ENCODE measurements at places on chromosomes 6 and 20.
A peak's percentile ranks its signal among the peaks of the same experiment; 100 is the strongest.

DNA sequence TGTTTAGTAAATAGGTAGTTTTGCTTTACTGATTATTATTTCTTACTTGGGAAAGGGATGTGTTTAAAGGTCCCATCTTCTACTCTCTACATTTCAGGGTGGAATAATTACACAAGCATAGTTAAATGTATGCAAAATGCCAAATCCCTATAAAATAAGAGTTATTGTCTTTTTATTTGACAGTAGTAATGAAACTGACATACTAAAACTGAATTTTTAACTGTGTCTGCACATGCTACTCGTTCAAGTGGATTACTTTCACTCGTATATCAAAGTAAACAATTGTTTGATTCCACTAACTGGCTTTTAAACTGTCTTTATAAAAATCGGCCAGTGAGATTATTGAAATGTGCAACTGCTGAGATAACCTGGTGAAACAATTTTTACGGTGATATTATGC lies 602.9 kb upstream of the ADGRB3 start:
- no peak for DNase-seq

DNA sequence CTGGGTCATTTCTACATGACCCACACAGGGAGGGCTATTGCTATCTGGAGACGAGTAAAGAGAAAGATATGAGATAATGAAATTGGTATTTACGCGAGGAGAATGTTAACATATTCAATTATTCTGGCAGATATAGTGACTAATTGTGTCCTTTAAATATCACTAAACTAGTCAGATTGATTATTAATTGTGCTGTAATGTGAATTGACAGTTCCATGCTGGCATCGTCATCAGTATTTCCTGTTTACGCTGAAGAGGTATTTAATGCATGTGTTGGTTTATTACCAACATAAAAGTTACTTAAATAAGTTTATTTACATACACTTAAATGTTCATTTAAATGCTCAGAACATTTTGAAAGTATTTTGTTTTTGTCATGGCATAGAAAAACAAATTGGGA lies 35.7 kb upstream of the OGFRL1 start:
- no peak for DNase-seq

- no peak for DNase-seq
Observed at GRCh38 chr6:16921399-16922110, 160.3 kb upstream of the ATXN1 start.

DNA sequence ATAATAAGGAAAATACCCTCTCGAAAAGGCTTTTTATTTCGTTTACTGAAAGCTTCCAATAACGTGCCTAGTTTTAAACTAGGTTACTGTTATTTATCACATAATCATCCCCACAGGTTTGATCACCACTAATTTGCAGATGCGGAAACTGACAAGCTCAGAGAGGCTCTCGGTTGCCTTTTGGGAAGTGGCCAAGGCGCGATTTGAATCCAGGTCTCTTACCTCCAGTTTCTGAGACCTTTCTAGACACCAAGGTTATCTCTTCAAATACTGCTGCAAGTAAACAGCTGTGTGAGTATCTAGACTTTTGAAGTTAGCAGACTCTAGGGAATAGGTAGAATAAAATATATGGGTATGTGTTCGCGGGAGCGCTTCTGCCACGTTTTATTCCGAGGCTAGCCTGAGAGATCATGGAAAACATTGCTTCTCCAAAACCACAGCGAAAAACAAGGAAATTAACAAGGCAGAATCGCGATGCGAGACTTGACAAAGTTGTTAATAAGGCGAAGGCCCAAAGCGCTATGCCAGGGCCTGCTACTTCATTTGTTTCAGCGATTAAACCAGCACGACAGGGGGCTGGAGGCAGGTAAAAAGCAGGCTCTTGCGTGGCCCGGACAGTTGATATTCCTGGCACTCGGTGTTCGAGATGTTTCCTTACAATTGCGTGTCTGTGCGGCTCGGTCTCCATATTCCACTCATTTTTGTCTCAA lies 1.8 kb upstream of the JARID2 start:
- no peak for DNase-seq

DNA sequence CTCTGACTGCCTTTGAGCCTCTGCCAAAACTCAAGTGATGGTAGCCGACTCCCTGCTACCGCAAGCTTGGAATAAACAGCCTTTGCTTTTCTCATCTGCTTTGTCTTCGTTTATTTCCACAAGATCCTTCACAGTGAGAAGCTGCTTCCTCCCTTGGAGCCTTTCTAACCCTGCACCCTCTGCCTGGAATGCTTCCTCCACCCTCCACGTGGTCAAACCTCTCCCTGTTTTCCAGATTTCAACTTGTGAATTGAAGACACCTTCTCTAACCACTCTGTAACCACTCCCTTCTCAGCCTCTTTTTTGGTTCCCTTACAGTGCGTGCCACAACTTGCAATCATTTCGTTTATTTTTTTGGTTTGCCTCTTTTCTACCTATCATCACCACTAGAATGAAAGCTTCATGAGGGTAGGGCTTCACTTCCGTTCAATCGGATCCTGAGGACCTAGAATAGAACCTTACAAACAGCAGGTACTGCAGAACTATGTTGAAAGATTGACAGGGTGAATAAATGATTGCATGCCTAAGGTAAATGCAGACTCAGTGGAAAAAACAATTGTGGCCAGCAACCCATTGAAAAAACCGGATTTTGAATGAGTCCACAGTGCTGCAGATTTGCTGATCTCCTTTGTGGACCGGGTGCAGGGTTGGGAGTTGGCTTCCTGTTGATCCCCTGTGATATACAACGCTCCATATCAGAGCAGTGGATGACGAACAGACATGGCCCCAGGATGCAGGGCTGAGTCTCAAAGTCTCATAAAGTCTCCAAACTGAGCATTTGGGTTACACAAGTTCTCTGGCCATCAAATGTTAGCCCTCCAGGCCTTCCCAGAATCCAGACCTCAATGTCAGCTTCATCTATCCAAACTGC lies 51.0 kb upstream of the HIVEP1 start:
- no peak for DNase-seq

DNA sequence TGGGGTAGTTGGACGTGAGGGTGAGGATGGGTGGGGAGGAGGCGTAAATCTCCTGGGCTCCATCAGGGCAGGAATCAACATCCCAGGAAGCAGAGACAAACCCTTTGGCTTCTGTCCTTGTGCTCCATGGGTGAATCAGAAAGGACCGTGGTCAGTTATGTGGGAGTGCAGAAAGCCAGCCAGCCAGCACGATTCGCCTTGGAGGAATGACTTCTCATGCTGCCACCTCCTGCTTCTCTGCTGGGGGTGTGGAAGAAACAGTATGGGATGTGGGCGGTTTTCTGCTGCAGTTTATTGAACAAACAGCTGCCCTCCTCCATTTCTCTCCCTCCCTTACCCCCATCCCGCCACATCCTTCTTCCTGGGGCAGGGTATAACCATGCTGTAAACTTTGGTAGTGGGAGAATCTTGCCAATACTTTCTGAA lies 214.5 kb downstream of the SOX4 start:
- no peak for DNase-seq

GRCh38 chr6:16733085-16733484 lies 28.2 kb downstream of the ATXN1 start:
- no peak for DNase-seq

- no peak for DNase-seq
Observed at GRCh38 chr20:1298888-1299511, 29.9 kb downstream of the SDCBP2 start.

DNA sequence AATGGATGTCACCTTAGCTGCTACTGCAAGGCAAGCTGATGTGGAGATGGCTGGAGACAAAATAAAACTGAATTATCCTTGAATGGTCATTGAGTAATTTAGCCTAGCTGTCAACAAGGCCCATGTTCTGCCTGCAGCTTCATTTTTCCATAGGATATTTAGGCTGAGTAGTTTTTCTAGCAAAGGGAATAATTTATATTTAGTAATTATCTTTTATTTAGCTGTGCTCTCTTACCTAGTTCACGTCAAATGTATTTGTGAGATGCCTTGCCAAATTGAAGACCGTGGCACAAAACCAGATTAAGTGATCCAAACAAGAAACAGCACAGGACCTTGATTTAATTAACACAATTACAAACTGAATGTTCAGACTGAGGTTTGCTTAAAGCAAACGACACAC lies 77.4 kb upstream of the CEP162 start:
- no peak for DNase-seq

DNA sequence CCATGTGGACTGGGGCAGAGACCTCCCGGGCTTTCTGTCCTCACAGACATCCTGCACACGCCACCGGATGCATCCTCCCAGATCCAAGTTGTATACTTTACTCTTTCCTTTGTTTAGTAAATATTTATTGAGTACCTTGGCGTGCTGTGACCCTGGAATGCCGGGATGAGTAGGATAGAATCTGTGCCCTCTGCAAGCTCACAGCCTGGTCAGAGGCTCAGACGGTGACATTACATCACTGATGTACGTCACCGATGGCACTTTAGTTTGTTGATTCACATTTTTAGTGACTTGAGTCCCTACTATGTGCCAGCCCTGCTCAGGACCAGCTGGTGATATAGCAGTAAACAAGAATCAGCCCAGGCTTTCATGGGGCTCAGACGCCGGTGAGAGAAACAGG lies 32.9 kb downstream of the SIRPA start:
- DNase-seq, result no peak

DNA sequence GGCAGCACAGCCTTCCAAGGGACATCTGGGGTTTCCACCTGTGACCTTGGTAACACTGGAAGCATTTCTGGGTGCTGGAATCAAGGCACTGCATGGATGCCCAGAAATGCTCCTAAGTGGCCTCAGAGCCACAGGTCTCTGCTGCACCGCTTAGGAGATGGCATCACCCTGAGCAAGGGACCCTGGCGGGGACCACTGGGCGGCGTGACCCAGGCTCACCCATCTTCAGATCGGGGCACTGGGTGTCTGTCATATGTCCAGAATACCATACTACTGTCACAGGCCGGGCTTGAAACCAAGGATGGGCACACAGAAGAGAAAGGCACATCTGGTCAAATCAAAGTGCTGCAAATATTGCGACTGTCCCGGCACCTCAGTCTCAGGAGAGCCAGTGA lies 45.9 kb downstream of the SSR1 start:
- no peak for DNase-seq

GRCh38 chr6:148464319-148465010 lies 121.8 kb downstream of the SASH1 start:
- DNase-seq, result peak; percentile 24

GRCh38 chr6:136069119-136069518 lies 181.0 kb downstream of the MTFR2 start:
- DNase-seq, result no peak

DNA sequence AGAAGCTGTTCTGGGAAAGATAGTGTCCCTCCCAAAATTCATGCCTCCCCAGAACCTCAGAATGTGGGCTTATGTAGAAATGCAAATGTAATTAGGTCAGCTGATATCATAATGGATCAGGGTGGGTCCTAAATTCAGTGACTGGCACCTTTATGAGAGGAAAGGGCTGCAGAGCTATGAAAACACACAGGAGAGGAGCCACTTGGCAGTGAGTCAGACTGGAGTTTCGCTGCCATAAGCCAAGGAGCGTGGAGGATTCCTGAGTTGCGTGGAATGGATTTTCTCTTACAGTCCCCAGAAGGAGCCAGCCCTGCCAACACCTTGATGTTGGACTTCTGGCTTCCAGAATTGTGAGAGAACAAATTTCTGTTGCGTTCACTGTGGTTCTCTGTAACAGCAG lies 249.8 kb upstream of the PMEPA1 start:
- DNase-seq, result no peak

DNA sequence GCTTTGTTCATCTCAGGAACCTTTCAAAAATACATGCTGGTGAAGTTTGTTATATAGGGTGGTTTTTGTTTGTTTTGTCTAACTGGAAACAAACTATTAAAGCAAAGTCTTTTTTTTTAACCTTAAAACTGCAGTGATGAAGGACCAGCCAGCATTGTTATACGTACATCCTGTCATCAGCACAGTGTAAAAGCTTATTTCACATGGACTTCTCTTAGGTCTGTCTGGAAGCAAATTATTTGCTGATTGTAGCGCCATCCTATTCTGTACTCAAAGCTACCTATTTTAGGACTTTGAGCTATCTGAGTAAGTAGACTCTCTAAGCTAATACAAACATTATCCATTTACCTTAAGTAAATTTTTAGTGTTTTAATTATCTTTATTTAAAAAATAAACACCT lies 61.7 kb downstream of the SNX9 start:
- no peak for DNase-seq

DNA sequence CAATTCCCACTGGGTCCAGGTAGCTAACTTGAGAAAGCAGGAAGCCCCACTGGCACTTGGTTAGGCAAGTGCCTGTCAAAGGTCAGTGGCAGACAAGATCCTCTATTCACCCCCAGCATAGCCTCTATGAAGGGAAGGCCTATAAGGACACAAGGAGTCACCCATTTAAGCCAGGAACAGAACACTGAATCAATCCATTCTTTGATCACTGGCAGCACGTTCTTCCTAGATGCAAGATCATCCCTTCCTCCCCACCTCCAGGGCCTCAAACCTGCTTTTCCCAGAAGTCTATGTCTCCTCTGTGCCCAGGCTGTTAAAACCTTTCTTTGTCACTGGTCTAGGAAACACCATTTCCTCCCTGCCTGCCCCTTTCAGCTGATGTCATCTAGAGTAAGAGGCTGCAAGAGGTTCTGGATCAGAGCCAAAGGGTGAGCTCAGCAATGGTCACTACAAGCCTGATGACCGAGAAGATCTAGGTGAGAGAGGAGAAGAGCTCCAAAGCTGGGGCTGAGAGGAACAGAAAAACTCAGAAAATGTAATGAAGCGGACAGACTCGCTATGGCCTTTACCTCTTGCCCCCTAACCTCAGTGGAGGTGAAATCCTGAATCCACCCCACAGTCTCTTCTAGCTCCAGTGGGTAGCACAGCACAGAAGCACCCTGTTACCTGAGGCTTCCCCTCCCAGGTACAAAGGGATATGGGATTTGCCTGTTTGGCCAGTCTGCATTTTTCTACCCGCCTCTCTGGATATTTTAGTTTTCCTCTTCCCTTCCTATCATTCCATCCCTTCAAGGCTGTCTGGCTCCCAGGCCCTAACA lies 1.8 kb downstream of the GTPBP2 start:
- DNase-seq, result no peak

DNA sequence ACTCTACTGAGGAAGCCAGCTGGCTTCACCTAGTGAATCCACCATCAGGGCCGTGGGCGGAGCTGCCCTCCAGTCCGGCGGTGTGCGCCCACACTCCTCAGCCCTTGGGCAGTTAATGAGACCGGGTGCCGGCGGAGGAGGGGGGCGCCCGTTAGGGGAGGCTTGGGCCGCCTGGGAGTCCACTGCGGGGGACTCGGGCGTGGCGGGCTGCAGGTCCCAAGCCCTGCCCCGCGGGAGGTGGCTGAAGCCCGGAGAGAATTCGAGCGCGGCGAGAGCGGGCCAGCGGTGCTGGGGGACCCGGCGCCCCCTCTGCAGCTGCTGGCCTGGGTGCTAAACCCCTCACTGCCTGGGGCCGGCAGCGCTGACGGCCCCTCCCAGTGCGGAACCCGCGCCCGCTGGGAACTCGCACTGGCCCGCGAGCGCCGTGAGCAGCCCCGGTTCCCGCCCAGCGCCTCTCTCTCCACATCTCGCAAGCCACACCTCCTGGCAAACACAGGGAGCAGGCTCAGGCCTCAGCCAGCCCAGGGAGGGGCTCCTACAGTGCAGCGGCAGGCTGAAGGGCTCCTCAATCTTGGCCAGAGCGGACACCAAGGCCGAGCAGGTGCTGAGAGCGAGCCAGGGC lies 38.4 kb upstream of the GCNT2 start:
- DNase-seq, result no peak

GRCh38 chr6:88848870-88849269 lies 114.5 kb downstream of the RNGTT start:
- no peak for DNase-seq
